Progenitor cell of endocrine pancreas (in vitro differentiated cells): ENCODE measurements at places on chromosomes 16 and 17.
A peak's percentile ranks its signal among the peaks of the same experiment; 100 is the strongest.

DNA sequence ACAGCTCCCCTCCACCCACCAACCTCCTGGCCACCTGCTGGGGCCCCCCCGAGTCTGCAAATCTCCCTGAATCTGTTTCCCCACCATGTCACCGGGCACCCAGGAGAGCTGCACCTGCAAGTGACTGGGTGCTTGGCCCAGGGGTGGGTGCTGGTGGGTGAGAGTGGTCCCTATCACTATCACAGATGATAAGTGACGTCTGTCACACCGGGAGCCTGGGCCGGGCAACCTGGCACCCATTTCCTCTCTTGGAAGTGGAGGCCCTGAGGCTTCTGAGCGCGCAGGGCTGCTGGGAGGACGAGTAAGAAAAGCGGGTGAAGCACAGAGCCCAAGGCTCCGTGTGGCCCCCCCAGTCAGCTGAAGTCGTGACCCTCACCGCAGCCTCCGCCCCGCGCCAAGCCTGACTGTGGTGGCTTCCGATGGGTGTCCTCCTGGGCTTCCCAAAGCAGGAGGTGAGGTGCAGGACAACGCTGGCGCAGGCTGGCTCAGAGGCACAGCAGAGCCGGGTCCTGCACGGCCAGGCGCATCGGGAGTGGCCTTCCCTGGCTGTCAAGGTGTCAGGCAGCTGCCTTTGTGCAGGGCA lies 21.0 kb upstream of the ACSF3 start:
- no peak for DNase-seq

DNA sequence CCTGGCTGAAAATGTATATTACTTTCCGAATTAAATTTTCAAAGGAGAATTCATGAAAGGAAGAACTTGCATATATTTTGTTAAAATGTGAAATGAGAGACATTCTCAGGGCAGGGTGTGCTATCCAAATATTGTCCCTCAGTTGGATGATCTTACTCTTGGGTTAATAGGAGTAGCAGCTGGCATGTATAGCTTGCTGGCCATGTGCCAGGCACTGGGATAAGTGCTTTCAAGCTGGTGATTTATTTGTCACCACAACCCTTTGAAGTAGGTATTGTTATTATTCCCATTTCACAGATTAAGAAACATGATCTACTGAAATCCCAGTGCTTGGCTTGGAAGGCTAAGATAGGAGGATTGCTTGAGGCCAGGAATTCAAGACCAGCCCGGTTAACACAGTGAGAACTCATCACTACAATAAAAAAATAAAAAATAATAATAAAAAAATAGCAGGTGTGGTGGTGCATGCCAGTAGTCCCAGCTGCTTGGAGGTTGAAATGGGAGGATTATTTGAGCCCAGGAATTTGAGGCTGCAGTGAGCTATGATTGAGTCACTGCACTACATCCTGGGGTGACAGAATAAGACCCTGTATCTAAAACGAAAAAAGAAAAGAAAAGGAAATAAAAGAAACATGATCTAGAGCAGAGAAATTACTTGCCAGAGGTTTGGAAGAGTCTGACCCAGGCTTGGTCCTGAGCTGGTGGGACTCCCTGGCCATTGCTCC lies 11.6 kb upstream of the MPHOSPH6 start:
- no peak for DNase-seq

DNA sequence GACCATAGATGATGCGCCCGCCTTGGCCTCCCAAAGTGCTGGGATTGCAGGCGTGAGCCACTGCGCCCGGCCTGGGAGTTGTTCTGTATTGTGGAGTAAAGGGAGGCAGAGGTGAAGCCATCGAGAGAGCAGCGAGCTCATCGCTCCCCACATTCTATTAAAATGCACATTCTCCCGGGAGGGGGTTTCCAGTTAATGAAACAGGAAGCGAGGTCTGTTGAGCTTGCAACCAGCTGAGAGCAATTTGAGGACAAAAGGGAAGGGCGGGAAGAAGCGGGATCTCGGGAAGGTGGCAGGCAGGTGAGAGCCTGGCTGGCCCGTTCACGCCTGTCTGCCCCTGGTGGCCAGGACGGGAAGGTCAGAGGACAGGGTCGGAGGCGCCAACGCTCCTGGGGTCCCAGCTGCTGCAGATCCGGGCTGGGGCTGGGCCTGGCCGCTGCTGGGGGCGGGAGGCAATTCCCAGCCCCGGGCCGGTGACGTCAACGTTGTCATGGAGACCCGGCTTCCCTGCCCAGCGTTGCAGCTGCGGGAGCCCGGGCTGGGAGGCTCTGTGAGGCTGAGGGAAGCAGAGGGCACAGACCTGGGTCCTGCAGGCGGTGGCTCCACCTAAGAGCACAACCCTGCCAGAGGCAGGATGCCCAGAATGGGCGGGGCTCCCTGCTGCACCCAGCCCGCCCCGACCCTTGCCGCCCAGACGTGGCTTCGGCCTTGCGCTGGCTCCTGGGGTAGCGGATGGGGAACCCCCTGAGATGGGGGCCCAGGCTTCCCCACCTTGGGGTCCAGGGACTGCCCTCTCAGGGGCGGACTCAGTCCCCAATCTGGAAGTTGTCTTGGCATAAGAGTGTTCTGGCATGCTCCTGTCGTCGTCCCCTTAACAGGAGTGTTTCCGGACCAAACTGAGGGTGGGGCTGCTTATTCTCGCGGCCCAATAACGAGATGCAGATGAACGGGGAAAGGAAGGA lies 48.7 kb upstream of the PLCG2 start:
- DNase-seq = peak; percentile 93

- DNase-seq = no peak
These were observed 1.4 kb downstream of the TENT4B start for GRCh38 chr16:50154420-50154950.

GRCh38 chr16:58793366-58793765 lies 59.2 kb upstream of the GOT2 start:
- no peak for DNase-seq

DNA sequence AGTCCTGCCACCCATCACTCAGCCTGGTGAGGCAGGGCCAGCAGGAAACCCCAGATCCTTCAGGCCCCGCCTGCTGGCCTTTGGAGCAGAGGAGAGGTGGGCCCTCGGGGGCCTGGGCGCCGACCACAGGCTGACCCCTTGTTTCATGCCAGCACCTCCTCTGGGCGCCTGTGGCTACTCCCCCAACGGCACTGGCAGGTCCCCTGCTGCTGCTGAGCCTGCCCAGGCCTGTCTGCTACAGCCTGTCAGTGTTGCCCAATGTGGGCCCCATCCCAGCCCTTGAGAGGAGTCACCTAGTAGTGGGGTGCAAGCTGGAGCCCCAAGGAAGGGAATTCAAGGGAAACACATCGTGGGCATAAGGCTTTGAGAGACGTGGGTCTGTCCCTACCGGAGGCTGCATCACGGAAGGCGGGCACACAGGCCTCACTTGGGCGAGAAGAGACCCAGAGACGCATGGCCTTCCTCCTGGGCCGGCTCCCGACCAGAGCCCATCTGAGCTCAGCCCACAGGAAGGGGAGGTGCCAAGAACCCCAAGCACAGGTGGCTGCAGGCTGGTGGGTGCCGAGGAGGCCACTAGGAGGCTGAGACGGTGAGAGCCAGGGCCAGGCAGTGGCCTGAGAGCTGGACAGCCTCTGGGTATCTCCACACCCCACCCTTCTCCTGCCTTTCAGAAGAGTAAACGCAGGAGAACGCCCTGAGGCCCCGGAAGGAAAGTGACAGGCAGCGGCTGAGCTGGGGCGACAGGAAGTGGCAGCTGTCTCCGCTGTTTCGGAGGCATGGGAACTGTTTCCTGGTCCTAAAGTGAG lies 8.0 kb upstream of the FASN start:
- peak; percentile 45 for DNase-seq

DNA sequence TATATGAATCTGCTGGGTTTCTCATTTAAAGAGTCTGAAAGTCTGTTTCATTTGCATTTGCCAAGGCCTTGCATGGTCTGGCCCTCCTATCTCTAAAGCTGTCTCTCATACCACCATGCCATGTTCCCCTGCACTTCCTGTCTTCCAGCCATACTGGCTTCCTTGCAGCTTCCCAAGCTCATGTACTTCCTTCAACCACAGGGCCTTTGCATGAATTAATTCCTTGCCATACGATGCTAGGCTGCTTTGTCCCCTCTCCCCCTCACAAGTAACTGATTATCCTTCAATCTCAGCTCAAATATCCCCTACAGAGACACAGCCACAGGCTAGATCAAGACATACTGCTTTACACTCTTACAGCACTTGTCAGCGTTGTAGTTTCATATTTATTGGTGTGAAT lies 5.8 kb downstream of the CRYM start:
- no peak for DNase-seq

DNA sequence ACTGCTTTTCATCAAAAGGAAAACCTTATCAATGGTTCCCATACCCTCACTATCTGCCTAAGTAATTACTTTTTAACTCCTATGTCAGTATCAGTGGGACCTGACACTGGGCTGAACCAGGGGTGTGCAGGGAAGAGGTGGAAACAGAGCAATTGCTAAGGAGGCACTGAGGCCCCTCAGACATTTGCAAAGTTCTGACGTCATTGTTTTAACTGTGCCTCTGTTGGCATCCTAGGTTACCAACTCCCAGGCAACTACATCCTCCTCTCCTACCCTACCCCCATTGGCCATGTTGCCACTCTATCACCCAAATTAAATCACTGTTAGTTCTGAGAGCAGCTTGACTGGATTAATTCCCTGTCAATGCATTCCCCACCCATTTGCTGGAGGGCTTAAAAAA lies 8.0 kb upstream of the WWOX start:
- DNase-seq = no peak

GRCh38 chr17:81337476-81337879 lies 42.4 kb upstream of the SLC38A10 start:
- no peak for DNase-seq

DNA sequence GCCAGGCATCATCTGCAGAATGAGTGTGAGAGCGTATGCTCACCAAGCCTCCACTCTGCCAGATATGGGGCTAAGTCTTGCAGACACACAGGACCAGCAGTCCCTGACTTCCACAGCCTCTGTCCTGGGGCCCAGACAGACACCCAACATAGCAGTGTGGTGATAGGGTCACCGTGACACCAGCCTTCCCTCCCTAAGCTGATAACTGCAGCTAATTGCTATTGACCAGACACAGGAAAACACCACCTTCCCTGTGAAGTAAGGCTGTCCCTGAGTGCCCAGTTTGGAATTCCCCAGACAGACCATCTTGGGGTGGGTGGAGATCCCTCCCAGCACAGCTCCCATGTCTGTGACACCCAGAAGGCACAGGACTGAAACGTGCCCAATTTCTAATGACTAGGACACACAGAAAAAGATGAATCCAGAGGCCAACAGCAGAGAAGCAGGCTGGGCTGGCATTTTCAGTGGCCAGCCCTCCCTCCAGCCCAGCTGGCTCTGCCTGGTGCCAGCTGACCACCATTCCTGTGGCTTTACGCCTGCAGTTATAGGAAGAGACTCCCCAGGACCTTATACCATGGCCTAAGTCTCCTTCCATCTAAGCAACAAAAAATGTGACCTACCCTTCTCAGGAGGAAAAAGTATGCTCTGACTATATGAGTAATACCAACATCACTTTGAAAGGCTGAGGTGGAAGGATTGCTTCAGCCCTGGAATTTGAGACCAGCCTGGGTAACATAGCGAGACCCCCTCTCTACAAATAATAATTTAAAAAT lies 30.3 kb downstream of the ATPAF2 start:
- no peak for DNase-seq

DNA sequence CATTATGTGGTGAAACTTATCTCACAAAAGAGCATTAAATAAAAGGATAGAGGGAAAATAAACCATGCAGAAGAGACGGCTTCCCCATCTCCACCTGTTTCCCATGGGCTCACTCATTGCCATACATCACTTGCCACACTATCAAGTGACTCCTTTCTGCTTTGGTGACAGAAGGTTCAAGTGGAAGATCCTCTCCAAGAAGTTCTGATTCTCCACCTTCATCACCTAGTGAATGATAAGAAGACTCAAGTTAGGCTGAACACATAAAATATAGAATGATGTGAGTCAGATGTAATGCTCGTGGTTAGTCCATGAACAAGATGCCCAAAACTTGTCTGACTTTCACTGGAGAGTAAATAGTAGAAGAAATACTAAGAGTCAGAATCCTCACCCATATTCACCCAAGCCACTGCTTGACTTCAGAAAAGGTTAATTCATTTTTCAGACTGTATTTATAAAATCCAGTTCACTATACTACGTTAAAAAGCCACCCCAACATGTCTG lies 100.1 kb upstream of the TOB1 start:
- DNase-seq = no peak
